Panc1 (cell line): ENCODE measurements at places on chromosomes 3 and 15.

GRCh38 chr3:178971614-178972013 lies 100.0 kb downstream of the ZMAT3 start:
- DNase-seq: no peak

- no peak for DNase-seq
Observed at GRCh38 chr3:64361962-64362735, 136.9 kb upstream of the PRICKLE2 start.

- no peak for DNase-seq
Observed at GRCh38 chr3:71163198-71163918, 420.2 kb downstream of the FOXP1 start.

GRCh38 chr3:46693038-46693891 lies at the start of gene ALS2CL:
Gene ALS2CL, minus strand, starts transcription at chr3:46693679. Its CDS starts 4,239 bp downstream, at chr3:46689440.
- DNase-seq: no peak

DNA sequence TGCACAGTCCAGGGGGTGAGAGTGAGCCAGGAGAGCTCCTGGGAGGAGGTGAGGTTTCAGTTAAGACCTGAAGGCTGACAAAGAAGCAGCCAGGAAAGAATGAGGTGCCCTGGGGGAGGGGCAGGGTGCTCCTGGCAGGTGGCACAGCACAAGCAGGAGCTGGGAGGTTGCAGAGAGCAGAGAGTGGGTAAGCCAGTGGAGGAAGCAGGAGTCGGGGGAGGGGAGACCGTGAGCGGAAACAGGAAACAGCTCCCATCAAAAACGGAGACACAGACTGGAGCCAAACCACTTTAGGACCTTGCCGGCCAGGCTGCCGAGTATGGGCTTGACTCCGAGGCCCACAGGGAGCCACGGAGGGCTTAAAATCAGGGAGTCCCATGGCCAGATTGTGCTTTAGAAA lies 12.1 kb upstream of the FBLN2 start:
- DNase-seq: no peak

DNA sequence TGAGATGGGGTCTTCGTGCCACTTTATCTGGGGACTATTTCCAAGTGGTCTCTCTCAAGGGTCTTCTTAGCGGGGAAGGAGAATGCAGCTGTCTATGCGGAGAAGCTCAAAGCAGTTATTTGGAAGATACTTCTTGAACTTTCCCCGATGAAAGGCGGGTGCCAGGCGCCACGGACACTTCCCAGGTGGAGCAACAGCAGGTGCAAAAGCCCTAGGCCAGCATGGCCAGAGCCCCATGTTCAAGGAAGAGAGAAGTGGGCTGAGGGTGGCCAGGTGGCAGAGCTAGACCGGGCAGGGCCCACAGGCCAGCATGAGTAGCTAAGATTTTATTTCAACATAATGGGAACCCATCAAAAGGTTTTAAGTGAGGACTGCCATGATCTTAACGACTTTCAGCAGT lies 232.8 kb downstream of the PDZRN3 start:
- DNase-seq: no peak
